ENCODE measurements at places on chromosomes 3 and 15. TPM values are rescaled to one million over a fixed set of nuclear protein-coding genes. Genes with fewer than 3 reads are reported as not detected.

GRCh38 chr3:154421083-154421482 is 8.9 kb downstream of the GPR149 start:
- no peaks in the 10 kb centered on the region for H3K4me1 ChIP-seq
- peak; percentile 11 for DNase-seq
- no peaks in the 10 kb centered on the region for H3K27me3 ChIP-seq
- H3K27ac ChIP-seq: no peak overlapping the region
- H3K4me3 ChIP-seq: no peak overlapping the region
- H3K36me3 ChIP-seq: no peaks in the 10 kb centered on the region

- no peak overlapping the region for H3K27ac ChIP-seq
- no peaks in the 10 kb centered on the region for H3K36me3 ChIP-seq
Observed at GRCh38 chr15:68407141-68407885, 24.6 kb downstream of the ITGA11 start.

DNA sequence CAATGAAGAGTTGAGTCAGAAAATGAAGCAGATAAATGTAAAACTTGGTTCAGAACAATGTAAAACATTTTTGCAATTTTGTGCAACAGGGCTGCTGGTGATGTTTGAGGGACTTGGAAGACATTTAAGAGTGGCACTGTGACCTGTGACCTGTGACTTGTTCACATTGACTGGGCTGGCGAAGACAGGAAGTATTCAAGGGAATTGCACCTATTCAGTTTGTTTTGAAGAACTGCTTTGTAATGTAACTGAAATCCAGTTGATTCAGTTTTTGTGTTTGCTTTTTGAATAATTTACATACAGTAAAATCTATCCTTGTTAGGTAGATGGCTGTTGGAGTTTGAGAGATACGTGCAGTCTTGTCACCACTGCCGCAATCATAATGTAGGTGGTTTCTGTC is 35.4 kb downstream of the MCTP2 start:
- no peaks in the 10 kb centered on the region for H3K27me3 ChIP-seq
- no peak for DNase-seq
- H3K27ac ChIP-seq: no peak overlapping the region
- no peak overlapping the region for H3K4me3 ChIP-seq
- no peaks in the 10 kb centered on the region for H3K4me1 ChIP-seq

DNA sequence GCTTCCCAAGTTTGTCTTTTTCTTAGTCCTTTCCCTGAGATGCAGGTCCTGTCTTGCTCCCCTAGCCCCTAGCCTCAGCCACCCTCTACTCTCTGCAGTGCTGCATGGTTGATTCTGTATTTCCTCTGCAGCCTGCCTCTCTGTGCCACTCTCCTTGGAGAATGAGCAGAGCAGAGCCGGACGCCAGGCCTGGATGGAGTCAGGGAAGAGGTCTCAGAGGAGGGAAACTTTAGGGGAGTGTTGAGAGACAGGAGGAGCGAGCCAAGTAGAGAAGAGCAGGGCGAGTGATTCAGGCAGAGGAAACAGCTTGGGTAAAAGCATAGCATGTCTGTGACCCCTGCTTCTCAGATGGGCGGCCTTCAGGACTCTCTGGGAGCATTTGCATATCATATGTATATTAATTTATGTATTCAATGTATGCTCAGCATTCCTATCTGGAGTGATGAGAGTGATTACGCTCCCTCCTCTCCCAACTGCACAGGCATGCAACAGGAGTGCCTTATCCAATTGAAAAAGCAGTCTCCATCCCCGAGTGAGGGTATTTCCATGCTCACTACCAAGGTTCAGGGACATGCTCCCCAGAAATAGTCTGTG is 166.7 kb downstream of the RORA start:
- no peak overlapping the region for H3K27ac ChIP-seq
- no peaks in the 10 kb centered on the region for H3K27me3 ChIP-seq
- H3K4me3 ChIP-seq: no peak overlapping the region
- H3K36me3 ChIP-seq: no peaks in the 10 kb centered on the region

DNA sequence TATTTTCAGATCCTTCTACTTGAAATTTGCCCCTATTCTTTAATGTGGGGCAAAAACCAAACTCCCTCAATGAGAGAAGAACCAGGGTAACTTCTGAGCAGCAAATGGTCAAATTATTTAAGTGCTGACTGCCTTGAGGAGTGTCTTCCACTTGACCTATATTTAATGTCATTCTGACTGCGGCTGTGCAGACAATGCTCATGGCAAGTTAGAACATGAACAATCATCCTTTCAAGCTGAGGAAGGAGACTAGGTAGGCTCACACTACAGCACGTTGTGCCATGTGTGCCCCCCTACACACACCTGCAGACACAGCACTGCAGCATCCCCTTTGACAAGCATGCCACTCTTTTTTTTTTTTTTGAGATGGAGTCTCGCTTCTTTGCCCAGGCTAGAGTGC is 98.2 kb downstream of the OSBPL10 start:
- no peaks in the 10 kb centered on the region for H3K4me1 ChIP-seq
- H3K36me3 ChIP-seq: no peaks in the 10 kb centered on the region
- H3K27me3 ChIP-seq: no peaks in the 10 kb centered on the region
- H3K27ac ChIP-seq: no peak overlapping the region

SNRPA1 gene
- polyA plus RNA-seq: 72.1 TPM

FBXO22 gene
- polyA plus RNA-seq: 19.7 TPM

GRCh38 chr3:55267206-55267930 is 219.7 kb downstream of the WNT5A start:
- H3K27ac ChIP-seq: no peak overlapping the region
- no peaks in the 10 kb centered on the region for H3K4me1 ChIP-seq
- no peaks in the 10 kb centered on the region for H3K36me3 ChIP-seq

DNA sequence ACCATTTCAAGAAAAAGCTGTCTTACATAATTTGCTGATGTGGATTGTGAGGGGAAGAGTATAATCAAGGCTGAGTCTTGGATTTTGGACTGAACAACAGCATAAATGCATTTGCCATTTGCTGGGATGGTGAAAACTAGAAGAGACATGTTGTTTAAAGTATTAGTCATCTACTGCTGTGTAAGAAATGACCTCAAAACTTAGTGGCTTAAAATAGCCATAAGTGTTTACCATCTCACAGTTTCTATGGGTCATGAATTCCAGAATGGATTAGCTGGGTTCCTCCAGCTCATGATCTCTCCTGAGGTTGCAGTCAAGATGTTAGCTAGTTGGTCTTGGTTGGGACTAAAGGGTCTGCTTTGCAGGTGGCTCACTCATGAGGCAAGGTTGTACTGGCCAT is 66.2 kb downstream of the SCN11A start:
- H3K4me3 ChIP-seq: no peak overlapping the region
- no peak for DNase-seq
